Activated CD8-positive, alpha-beta memory T cell treated with anti-CD3 and anti-CD28 coated beads for 24 hours (primary cell): ENCODE measurements at places on chromosomes 12 and 14.

- DNase-seq = no peak
Measured at GRCh38 chr12:124608450-124608870, 41.0 kb upstream of the NCOR2 start.

- DNase-seq = no peak
Measured at GRCh38 chr14:44383636-44384035, 123.4 kb downstream of the FSCB start.

DNA sequence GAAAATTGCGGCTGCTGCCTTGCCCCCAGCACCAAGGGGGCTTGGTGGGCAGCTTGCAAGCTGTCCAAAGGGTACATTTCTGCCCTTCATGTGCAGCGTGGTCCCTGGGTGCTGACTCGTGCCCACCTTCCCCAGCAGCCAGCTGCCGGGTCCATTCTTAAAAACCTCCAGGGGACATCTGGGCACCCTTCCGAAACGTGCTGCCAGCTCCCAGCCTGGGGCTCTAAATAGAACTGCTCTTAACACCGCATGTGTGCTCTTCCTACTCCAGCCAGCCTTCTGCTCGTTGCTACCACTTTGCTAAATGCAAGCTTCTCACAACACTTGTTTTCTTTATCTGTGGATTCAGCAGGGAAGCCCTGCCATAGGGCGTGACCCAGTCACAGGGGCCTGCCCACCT lies 66.0 kb downstream of the RIMBP2 start:
- no peak for DNase-seq

GRCh38 chr12:117261247-117261646 lies 71.0 kb upstream of the FBXO21 start:
- no peak for DNase-seq

DNA sequence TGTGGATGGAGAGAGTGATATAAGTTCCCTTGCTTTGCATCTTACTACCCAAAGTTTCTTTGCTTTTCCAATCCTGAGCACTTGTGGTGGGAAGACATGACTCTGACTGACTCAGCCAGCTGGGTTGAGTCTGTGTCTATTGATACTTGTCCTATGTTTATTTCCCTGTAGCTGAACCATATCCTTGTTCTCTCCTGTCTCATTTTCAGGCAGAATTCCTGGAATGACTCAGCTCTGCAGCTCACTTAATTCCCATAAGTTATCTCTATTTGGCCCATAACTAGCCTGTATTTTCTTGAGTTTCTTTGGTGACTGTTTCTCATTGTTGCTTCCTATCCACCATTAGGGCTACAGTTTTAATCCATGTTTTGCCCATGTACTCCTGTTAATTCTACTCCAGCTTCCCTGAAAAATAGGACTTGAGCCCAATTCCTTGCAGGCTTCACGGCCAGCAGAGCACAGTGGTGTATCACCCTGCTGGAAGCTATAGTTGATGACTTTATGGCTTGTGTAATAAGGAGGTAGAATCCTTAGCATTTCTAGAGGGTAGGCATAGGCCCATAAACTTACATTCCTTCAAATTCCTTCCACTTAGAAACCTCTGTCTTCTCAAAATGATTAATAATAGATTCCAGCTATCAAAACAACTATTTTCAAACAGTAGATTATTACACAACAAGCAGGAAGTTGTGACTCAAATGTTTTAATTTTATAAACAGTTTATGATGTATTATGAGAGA lies 183.1 kb downstream of the TMTC3 start:
- no peak for DNase-seq

DNA sequence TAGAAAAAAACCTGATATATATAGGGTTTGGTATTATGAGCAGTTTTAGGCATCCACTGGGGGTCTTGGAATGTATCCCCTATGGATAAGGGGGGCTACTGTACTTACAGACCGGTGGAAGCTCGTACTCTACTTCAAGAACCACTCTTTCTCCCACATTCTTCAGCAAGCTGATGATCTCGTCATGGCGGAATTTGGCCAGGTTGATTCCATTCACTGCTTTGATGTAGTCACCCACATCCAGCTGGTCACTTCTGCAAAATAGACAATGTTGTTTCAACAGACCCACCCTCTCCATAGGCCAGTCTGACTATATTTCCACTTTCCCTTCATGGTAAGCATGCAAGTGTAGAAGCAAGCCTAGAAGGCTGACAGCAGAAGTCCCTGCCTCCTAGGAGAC lies 139.9 kb downstream of the GRIP1 start:
- DNase-seq = no peak

GRCh38 chr14:101587441-101587911 lies 26.2 kb downstream of the DIO3 start:
- DNase-seq = no peak

DNA sequence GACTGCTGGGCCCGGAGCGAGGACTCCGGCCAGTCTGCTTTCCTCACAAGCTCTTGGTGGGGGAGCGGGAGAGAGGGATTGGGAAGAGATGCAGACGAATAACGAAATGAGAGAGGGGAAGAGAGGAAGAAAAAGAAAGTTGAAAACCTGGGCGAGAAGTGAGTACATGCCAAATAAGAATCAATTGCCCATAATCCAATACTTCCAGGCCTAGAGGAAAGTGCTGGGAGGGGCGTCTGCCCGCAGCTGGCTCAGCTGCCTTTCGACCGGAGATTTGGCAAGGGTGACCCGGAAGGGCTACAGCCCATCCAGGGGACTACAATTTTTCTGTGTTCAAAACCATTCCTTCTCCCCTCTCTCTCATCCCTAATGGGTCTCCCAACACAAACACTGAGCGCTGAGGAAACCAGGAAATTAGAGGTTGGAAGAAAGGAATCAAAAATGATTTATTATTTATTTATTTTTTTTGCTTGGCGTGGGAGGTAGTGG lies 4.9 kb downstream of the NKX2-1 start:
- no peak for DNase-seq

DNA sequence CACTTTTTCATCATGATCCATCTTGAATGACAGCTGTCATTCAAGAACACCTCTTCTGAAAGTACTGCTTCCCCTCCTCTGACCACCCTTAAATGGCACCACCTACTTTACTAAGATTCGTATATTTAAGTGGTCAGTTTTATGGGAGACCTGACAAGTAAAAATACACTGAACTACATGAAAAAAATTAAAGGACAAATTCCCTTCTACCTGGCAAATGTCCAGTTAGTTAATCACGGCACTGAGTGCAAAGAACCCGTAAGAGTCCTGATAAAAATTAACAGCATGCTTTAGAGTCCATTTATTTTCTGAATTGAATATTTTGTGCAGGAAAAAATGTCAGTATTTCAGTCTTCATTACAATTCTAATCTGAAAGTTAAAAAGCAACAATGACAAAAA lies 48.7 kb downstream of the SETD3 start:
- no peak for DNase-seq

DNA sequence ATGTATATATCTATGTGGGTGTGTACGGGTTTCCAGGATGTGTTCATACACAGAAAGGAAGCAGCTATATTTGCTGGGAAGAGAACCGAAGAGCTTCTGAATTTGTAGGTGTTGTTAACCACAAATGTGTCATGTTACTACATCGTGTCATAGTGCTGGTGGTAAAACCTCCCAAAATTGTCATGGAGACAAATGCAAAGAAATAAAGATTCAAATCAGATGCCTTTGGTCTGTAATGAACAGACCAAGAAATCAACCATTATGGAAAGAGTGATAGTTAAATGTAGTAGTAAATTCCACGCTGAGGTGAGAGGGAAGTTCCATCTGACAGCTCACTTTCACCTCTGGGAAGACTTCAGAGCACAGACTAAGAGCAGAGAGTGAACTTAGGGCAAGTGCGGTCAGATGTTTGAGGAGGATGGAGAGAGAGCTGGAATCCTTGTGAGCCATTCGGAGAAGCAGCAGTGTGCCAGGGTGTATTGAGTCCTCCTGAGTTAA lies 487.5 kb downstream of the TMEM121 start:
- DNase-seq = no peak

- DNase-seq = no peak
Measured at GRCh38 chr12:56127485-56127887, 581 bp upstream of the ESYT1 start.

DNA sequence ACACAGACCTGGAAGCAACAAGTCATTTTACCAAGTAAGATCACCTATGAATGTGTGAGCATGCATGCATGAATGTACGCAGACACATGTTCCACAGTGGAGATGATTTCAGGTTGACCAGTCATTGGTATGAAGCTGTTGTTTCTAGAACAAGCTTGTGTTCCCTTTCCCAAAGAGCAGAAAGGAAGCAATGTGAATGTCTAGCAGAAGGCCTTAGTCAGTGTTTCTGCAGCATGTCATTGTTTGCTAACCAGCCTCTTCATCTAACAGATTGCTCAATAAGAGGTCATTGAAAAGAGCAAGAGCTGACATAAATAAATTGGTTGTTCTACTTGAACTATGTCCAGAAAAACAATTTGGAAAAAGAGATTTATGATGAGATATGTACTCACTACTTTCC lies 191.4 kb downstream of the PLCZ1 start:
- no peak for DNase-seq

DNA sequence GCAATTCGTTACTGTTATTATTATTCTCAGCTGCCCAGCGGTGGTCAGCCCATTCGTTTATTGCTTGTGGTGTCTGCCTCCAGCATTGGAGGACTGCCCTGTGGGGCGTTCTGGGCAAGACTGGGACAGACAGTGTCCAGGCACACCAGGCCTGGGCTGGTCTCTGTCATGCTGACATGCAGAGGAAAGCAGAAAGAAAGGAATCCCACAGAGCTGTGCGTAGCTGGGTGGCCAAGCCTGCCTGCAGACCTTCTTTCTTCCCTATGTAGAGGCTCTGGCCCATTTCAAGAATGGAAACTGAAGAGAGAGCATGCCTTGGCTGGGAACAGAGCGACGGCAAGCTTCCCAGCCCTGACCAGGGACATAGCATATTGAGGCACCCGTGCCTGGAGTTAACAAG lies 525.3 kb upstream of the TBX3 start:
- no peak for DNase-seq

GRCh38 chr12:65540140-65540539 lies 261.7 kb downstream of the MSRB3 start:
- no peak for DNase-seq

DNA sequence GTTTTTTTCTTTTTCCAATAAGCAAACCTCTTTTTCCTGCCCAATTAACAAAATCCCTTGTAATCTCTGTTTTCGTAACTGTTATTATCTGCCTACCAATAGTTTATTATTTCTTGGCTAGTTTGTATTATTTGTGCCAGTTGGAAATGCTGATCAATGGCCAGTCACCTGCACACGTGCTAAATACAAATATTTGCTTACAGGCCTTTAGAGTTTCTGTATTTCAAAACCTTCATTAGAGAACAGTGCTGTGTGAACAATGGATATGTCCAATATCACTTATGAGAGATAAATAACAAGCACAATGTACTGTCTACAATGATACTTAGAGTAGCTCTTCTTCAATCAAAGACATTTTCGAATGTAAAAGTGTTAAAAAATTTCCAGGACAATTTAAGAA lies 10.8 kb upstream of the DYRK2 start:
- no peak for DNase-seq

GRCh38 chr12:54166567-54167499 lies 22.0 kb downstream of the SMUG1 start:
- DNase-seq = no peak

DNA sequence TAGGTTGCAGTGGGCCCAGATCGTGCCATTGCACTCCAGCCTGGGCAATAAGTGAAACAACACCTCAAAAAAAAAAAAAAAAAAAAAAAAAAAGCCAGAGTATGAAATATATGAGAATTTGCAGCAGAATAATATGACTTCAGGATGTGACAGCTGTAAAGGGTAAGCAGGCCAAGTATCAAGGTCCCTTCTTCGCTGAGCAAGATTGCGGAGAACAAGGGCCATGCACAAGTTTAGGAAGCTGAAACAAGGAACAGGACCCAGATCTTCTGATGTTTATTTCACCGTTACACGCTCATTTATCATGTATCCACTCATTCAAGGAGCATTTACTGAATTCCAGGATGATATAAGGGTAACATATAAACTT lies 659 bp upstream of the FOXJ2 start:
- DNase-seq = no peak

GRCh38 chr12:64744422-64745258 lies 14.6 kb downstream of the GNS start:
- DNase-seq = no peak

- DNase-seq = no peak
Measured at GRCh38 chr12:130127532-130127911, 34.7 kb upstream of the FZD10 start.

DNA sequence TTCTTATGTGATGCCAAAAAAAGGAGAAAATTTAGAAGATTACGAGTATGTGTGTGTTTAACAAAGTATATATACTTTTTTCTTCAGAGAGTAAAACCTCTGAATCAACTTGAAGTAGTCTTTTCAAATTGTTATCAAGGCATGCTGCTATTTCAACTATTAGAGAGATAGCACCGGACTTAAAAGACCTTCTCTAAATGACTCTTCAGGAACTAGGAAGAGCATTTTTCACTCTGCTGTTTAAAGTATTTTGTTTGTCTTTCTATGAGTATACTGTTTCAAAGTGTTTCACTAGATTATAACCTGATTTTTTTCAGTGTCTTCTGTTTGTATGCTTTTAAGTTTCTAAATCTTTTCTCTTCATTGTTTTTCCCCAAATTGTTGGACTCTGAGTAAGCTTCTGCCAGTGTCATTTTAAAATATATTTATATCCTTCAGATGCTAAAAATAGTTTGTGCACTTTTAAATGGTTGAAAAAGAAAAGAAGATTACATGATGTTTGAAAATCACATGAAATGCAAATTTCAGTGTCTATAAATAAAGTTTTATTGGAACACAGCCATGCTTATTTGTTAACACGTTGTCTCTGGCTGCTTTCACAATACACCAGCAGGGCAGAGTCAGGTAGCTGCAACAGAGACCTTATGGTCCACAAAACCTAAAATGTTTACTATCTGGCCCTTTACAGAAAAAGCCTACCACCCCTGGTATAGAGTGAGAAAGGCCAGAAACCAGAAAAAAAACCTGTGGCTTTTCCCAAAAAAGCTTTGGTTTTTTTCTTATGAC lies 21.3 kb downstream of the CRADD start:
- no peak for DNase-seq

GRCh38 chr14:57812741-57813140 lies 53.2 kb downstream of the SLC35F4 start:
- DNase-seq = no peak

GRCh38 chr14:75369506-75369905 lies 58.3 kb upstream of the JDP2 start:
- DNase-seq = no peak

DNA sequence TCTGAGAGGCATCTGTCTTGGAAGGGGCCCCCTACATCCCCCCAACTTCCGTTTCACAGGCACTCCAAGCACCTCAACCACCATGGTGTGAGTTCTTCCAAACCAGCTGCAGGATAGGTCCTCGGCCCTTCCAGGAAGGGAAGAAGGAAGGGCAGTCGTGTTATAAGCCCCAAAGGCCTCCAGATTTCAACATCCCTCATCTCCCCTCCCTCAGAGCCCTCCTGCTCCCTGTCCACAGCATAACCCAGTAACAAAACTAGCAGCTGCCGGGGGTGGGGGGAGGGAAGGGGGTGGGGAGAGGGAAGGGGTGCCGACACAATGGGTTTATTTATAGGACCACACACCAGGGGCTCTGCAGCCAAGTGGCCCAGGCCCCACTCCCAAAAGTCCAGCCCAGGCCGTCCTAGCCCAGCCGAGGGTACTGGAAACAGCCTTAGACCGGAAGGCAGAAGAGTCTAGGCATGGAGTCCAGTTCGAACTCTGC lies 18.3 kb downstream of the NCKAP5L start:
- no peak for DNase-seq

GRCh38 chr14:85334316-85334715 lies 195.6 kb upstream of the FLRT2 start:
- DNase-seq = no peak
